ENCODE measurements at places on chromosomes 16 and 17.

- peak; percentile 86 for DNase-seq
These were observed 772 bp downstream of the CHD3 start for GRCh38 chr17:7889166-7889955.

- no peak for DNase-seq
These were observed 48.0 kb upstream of the NDRG4 start for GRCh38 chr16:58451945-58452401.

DNA sequence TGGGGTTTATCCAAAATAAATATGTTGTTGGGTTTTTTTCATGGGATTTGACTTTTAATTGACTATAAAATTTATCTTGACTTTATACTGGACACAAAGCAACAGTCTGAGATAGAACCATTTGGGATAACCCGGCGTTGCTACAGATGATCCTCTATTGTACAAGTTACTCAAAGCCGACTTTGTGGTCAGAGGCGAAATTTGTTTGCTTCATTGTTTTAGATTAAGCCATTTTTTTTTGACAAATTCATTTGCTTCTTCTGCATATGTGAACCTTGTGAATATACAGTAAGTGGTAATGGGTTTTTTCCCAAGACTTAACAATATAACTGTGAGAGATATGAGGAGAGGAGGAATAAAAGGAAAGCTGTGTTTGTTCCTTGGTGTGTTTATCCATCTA, 11.8 kb downstream of the MYO1D start:
- DNase-seq = no peak

GRCh38 chr17:27756467-27757371, 43.6 kb downstream of the NOS2 start:
- DNase-seq = peak; percentile 30

GRCh38 chr16:58393138-58393504, 850 bp downstream of the GINS3 start:
- DNase-seq = no peak

DNA sequence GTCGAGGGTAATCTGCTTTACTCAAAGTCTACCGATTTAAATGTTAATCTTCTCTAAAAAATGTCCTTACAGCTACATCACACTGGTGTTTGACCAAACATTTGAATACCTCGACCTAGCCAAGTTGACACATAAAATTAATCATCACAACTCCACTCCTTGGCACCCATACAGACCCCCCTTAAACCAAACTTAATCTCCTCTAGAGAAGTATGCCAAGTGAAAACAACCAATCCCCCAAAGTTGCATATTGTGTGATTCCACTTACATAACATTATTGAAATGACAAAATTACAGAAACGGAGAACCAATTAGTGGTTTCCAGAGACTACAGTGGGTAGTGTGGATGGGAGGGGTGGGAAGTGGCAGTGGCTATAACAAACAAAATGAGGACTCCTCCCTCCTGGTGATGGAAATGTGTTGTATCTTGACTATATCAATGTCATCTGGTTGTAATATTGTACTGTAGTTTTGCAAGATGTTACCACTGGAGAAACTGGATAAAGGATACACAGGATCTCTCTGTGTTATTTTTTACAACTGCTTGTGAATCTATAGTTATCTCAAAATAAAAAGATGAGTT, 39.4 kb downstream of the CAPNS2 start:
- DNase-seq = no peak

GRCh38 chr16:13961099-13961811, 41.3 kb downstream of the ERCC4 start:
- peak; percentile 59 for DNase-seq

DNA sequence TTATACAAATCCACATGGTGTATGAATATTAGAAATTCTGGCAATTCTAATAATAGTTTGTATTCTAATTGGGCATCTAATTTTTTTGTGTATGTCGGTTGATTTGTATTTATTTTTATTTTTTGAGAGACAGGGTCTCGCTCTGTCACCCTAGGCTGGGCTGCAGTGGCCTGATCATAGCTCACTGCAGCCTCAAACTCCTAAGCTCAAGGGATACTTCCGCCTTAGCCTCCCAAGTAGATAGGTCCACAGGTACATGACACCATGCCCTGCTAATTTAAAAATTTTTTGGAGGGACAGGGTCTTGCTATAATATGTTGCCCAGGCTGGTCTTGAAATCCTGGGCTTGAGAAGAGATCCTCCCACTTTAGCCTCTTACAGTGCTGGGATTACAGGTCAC, 104.6 kb downstream of the TRIM37 start:
- no peak for DNase-seq

DNA sequence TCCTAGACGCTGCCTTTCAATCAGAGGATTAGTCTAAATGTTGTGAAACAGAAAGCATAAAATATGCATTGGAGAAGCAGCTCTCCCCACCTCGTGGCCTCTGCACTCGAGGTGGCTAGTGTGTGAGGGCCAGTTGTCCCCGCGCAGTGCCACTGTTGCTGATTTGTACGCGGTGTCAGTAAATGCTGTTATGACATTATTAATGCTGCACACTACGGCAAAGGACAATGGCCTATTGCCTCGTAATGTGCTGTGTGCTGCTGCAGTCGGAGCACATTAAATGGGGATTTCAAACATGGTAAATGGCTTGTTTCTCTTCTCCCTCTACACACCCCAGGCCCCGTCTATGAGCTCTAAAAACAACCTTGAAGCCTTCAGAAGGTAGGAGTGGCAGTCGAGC, 5.7 kb upstream of the MGAT5B start:
- DNase-seq = no peak

- no peak for DNase-seq
These were observed 23.3 kb upstream of the HOXB13 start for GRCh38 chr17:48751733-48752398.

DNA sequence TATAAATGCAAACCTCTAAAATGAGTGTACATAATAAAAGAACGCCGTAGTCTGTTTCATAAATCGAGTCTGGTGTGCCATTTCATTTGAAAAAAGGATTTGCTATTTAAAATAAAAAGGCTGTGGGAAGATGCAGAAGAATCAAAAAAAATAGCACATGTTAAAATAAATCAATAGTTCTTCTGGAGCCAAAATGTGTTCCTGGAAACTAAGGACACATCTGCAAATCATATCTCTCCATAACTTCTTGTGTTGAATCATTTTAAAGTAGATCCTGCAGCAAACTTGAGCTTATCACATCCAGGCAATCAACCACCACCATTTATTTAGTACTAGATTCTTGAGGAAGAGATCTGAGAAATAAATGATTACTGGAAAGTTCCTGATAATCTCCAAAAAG, 29.0 kb downstream of the XPO6 start:
- DNase-seq = no peak

GRCh38 chr17:46027048-46027975, 28.3 kb downstream of the STH start:
- DNase-seq = no peak

DNA sequence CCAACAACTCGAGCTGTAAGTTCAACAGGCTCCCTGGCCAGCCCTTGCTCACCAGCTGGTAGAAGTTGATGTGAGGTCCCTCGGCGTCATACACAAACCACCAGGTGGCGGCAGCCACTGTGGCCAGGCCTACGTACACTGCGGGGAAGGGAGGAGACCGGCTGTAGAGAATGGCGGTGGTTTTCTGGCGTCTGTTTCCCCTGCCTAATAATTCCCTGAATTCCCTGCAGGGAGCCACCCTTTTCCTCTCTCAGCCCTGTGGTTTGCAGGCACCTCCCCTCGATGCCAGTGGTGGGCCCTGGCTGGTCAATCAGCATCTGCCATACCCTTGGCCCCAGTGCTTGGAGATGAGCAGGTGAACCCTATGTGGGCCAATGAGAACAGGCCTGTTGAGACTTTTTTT, 18.9 kb upstream of the P2RX1 start:
- peak; percentile 72 for DNase-seq
